ENCODE measurements at places on chromosomes 12 and 14.

- no peak for DNase-seq
Measured at GRCh38 chr12:103334466-103334865, 161.3 kb downstream of the C12orf42 start.

DNA sequence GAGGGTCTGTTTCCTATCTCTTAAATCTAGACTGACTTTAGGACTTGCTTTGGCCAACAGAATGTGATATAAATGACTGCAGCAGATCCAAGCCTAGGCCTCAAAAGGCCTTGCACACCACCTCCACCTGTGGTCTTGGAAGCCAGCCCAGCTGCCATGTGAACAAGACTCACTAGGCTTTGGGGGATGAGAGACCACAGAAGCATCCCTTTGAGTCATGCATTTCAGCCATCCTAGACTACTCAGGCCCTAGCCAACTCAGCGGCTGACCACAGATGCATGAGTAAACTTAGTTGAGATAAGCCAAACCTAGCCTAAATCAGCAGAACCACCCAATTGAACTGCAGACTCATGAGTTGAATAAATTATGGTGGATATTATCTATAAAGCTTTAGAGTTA is 87.7 kb downstream of the KCNH5 start:
- peak; percentile 13 for DNase-seq

DNA sequence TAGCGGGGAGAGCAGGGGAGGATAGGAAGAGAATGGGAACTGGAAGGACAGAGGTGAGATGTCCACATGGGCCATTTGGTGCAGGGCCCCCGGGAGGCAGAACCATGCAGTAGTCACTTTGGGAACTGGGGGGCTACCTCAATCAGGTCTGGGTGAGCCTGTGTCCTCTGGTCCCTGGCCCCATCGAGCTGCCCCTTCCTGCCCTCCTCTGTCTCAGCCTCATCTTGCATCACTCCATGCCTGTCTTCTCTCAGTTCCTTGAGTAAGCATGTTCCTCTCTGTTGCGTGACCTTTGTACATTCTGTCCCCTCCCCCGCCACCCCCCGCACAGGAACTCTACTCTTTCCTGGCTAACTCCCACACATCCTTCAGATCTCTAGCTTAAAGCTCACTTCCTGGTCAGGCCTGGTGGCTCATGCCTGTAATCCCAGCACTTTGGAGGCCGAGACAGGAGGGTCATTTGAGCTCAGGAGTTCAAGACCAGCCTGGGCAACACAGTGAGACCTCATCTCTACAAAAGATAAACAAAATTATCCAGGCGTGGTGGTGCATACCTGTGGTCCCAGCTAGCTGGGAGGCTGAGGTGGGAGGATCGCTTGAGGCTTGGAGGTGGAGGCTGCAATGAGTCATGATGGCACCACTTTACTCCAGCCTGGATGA is 23.2 kb downstream of the FOS start:
- DNase-seq = no peak

DNA sequence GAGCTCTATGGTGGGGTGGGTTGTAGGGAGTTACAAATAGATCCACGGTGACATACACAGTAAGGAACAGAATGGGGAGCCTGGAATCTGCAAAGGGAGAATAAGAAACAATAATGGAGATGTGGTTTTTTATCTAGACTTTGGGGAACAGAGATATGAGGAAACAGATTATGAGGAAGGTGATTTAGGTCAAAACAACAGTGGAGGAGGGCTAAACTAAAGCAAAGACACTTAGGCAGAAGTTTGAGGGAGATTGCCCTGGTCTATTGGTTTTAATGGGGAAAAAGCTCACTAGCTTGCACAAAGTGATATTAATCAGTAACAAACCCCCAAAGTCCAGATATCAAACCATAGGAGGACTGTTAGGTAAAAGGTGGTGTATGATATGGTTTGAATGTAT is 144.5 kb upstream of the DYRK2 start:
- no peak for DNase-seq
